ENCODE measurements at places on chromosomes 6 and 20. TPM values are rescaled to one million over a fixed set of nuclear protein-coding genes. Genes with fewer than 3 reads are reported as not detected.

- peak; percentile 79 for DNase-seq
Observed at GRCh38 chr6:134853111-134854055, 96.5 kb downstream of the ALDH8A1 start.

GRCh38 chr20:9140162-9140760, 71.4 kb downstream of the PLCB4 start:
- no peak for DNase-seq

GRCh38 chr20:60727425-60727824, 524.6 kb upstream of the CDH4 start:
- DNase-seq: no peak

The IRF4 gene
- under 0.01 TPM for total RNA-seq

GRCh38 chr6:153790048-153790447, 249.0 kb upstream of the OPRM1 start:
- peak; percentile 30 for DNase-seq

The RBL1 gene
- 8.8 TPM for total RNA-seq

The C20orf202 gene
- total RNA-seq: not detected

DNA sequence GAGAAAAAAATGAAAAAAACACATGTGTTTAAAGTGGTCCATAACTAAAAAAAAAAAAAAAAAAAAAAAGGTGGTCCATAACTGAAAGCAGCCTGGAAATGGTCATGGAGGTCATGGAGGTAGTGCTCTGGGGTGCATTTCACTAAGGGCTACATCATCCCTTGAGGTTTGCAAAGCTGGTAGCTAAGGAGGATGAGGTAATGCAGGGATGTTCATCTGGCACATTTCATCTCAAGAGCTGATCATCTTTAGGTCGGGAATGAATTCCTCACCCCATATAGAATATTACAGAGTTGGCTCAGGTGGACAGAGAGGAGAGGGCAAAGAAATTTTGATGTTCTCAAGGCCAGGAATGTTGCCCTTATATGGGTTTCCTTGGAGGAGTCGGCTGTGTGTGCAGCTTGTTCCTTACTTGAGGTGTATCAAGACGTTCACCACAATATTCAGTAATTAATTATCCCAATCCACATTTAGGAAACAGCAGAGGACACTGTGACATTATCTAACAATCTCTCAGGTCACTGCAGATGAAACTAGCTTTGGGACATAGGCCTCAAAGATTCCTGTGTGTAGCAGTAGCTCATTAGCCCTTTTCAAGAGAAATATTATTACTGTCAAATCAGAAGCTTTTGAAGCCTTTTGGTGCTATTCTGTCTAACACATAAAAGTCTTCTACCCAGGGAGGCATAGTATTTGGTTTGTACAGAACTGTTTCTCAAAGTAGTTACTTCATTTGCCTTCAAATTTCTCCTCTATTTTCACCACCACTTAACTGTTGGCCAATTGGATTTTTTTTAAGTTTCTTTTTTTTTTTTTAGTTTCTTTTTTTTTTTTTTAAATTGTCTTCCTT, 46.8 kb downstream of the CYP24A1 start:
- peak; percentile 23 for DNase-seq

The SLC52A3 gene
- not detected for total RNA-seq

The SMPD2 gene
- 14.8 TPM for total RNA-seq

DNA sequence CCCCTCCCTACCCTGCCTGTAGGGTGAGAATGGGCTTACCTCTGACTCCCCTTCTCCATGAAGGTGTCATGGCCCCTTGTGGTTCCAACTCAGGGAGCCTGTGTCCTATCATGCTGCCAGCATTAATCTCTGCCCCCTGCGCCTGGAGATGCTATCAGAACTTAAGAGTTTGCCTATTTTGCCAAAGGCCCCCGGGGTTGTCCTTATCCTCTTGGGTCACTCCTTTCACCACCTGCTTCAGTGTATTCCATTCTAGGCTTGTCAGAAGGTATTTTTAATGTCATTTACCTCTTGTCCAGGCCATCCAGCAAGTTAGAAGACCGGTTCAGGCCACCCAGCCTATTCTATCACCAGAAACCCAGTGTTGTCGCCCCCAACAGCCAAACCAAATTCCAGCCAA, 10.5 kb downstream of the RRBP1 start:
- no peak for DNase-seq

The MAPK13 gene
- total RNA-seq: 4.3 TPM

The TIAM2 gene
- 25.3 TPM for total RNA-seq

The BPIFB1 gene
- not detected for total RNA-seq

DNA sequence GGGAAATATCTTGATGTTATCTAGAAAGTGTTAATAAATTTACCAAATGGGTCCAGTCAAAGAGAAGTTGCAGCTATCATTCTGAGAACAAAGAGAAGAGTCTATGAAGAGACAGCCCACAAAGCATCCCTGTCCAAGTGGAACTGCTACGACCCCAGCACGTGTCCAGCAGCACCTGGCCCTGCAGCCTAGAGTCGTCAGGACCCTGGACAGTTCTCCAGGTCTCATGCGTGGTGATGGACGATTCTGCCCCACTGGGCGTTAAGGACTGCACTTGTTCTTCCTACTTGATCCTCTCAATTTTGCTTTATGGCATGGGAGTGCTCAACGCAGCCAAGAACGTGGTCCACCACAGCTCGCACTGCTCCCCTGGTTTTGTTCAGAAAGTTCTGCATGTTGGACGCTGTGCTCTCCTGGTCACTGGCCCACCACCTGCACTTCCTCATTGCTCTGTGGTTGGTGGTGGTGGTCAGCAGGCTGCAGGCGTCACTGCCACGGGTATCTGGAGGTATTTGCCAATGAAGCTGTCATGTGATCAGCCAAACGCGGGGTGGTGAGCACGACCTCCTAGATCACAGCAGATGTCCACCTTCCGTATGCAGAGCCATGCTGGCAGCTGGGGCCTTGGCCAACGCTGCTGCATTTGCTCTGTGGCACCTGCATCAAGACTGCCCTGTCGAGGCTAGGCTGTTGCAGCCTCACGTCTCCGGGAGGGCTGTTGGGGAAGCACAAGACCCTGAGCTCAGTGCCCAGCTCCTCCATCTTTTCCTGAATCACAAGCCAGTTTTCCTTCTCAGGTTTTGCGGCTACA, 356.4 kb downstream of the CDH4 start:
- no peak for DNase-seq

DNA sequence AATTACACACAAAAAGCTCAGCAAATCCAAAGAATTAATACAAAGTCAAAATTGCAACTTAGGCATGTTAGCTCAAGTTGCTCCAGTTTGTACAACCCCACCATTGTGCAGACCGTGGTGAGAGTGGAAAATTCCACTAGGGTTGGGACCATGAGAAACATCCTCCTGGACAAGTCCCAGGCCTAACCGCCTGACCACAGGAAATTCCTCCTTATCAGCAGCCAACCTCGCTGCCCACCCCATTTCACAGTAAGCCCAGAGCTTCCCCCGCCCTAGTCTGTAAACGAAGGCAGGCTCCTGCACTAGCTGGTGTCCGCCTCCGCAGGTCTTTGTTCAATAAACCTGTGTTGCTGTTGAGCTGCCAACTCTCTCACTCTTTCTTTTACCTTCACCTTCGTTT, 1023.3 kb downstream of the EYS start:
- no peak for DNase-seq

The CTCFL gene
- total RNA-seq: not detected

The RUNX2 gene
- total RNA-seq: 35.4 TPM

The C6orf58 gene
- not detected for total RNA-seq

The FAM8A1 gene
- total RNA-seq: 29.7 TPM

The SLC22A3 gene
- total RNA-seq: 18.9 TPM

- no peak for DNase-seq
Observed at GRCh38 chr20:18390201-18390600, 76.6 kb downstream of the DZANK1 start.

The RFX6 gene
- total RNA-seq: not detected

The NCR2 gene
- total RNA-seq: not detected

- no peak for DNase-seq
Observed at GRCh38 chr6:131613296-131613925, 14.6 kb downstream of the MED23 start.

The CST2 gene
- not detected for total RNA-seq

The HCRTR2 gene
- not detected for total RNA-seq

The SRMS gene
- total RNA-seq: not detected

The SOX4 gene
- total RNA-seq: 81.1 TPM

- DNase-seq: peak; percentile 19
Observed at GRCh38 chr6:155466539-155466938, 10.9 kb upstream of the NOX3 start.

DNA sequence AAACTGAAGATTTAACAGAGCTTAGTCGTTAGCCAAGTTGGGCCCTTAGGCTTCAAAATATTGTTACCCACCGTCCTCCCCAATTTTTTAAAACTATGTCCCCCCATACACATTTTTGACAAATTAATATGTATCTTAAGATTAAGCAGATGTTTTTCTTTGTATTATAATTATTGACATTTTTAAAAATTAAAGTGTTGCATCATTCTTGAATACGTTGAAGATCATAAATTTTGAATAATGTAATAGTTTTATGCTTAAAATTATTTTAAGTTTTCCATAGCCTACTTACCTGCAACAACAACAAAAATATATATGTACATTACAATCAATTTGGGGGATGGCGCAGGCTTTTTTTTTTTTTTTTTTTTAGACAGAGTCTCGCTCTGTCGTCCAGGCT, 8.2 kb upstream of the PRSS16 start:
- DNase-seq: peak; percentile 35

GRCh38 chr6:160333841-160334240, 14.3 kb upstream of the SLC22A3 start:
- no peak for DNase-seq

The BMP7 gene
- not detected for total RNA-seq

DNA sequence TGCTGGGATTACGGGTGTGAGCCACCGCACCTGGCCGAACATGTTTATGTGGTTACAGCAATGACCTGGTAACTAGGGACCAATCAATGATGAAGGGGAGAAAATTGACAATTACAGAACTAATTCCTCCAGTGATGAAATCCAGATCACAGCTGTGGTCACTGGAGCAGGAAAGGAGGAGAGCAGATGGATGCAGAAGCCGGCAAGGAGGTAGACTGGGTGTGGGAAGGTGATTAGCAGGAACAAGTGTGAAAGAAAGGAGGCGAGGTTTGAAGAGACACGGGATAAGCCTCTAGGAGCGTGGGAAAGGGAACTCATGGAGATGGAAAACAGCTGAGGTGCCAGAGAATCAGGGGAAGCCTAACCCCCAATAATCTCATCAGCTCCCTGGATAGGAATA, 17.2 kb upstream of the SPAG4 start:
- DNase-seq: no peak

The COL11A2 gene
- total RNA-seq: 1.8 TPM
